ENCODE measurements at places on chromosomes 13 and 19.

GRCh38 chr13:45784755-45785675 lies 66.5 kb downstream of the SIAH3 start:
- no peak for DNase-seq

DNA sequence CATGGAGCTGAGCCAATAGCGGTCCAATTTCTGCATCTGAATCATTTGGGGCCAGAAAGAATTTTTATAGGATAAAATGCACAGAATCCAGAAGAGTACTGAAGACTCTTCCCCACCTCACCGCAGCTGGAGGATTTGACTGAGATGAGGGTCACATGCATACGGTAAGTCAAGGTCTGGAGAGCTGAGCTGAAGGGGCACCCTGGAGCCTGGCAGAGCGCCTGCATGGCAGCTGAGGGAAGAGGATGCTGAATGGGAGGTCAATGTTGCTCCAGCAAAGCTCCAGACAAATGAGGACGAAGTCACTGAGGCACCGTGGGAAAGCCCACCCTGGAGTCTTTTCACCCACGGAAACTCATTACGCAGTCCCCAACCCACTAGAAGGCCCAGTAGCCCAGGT lies 43.4 kb upstream of the ATP12A start:
- DNase-seq = no peak

DNA sequence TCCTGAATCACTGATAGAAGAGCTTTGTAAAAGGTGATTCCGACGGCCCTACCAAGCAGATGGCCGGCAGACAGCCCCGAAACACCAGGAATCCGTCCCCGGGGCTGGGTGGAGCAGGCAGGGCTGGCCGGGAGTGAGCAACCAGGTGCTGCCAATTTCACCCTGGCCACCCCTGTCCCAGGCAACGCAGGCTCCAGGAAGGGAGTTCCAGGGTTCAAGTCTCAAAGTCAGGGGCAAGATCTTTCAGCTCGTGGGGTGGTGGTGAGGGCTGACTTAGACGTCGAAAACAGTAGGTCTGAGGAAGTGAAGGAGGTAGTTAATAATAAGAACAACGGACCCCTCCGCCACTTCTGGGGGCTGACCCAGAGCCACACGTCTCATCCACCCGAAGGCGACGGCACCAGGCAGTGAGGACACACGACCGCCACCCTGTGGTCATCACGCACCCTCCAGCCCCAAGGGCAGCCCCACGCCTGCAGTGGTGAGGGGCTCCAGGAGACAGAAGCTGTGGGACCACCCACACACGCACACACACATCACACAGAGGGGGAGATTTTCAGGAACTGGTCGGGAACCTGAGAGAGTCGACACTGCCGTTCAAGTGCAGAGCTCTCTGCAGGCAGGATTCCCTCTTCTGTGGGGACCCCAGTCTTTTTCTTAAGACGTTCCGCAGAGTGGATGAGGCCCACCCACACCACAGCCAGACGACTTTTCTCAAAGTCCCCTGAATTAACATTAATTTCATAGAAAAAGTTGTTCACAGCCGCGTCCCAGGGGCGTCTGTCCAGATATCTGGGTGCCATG lies 67.2 kb downstream of the SPACA7 start:
- peak; percentile 27 for DNase-seq

GRCh38 chr13:59728896-59729545 lies 434.7 kb downstream of the DIAPH3 start:
- DNase-seq = no peak

DNA sequence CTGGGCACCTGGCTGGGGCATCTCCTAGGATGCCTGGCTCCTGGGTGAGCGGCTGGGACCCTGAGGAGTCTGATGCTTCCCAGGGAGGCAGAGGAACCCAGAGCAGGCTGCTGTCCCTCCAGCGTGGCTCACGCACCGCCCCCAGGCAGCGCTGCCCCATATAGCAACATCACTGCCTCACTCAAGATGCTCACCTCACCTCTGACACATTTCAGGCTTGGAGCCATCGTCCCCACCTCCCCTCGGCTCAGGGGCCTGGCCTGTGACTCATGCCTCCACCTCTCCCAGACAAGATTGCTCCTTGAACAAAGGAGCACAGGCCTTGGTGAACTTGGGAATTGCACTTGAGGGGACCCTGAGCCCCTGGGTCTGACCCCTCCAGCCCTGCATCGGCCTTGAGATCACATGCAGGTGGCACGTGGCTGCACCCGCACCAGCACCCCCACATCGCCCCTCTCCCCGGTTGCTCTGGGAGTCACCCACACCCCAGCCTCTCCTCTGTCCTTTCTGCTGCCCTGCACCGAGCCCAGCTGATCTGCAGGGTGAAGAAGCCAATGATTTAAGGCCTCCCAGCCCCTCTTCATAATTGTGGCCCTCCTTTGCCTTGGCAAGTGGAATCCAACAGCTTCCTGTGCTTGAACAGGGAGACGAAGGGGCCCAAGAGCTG lies 11.2 kb downstream of the CEBPA start:
- DNase-seq = no peak

- DNase-seq = no peak
These were observed 1.2 kb upstream of the PLEKHG2 start for GRCh38 chr19:39411081-39411831.

DNA sequence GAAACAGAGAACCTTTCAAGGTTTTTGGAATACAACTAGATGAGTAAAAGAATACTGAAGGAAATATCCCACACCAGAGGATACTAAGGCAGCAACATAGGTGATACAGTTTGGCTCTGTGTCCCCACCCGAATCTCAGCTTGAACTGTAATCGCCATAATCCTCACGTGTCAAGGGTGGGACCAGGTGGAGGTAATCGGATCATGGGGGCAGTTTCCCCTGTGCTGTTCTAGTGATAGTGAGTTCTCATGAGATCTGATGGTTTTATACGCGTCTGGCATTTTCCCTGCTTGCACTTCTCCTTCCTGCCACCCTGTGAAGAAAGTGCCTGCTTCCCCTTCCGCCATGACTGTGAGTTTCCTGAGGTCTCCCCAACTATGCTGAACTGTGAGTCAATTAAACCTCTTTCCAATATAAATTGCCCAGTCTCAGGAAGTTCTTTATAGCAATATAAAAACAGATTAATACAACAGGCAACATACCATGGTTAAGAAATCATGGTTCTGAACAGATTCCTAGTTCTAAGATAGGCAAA lies 97.0 kb downstream of the ABCC4 start:
- peak; percentile 57 for DNase-seq

DNA sequence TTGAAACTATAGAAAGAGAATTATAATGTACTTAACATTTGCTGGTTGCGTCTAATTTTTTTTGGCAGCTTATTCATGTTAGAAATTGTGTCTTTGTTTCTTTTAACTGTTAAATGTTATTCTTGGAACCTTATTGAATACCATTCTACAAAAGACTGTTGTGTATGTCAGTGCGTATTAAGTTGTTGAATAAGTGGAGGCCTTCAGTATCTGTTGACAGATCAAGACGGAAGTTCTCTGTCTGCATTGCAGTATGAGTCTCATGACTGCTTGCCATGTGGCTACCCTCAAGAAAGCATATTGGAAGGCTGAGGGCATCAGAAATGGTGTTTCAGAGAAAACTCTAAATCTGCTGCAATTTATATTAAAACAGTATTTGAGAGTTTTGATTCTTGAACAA lies 8.5 kb downstream of the UBA2 start:
- DNase-seq = no peak

GRCh38 chr19:18636183-18636968 lies 452 bp upstream of the KLHL26 start:
- peak; percentile 98 for DNase-seq

GRCh38 chr19:11797491-11797890 lies 832 bp upstream of the ZNF491 start:
- DNase-seq = peak; percentile 91

GRCh38 chr13:39559847-39560246 lies 43.1 kb downstream of the LHFPL6 start:
- DNase-seq = peak; percentile 61

- no peak for DNase-seq
These were observed 197.2 kb downstream of the TEX29 start for GRCh38 chr13:111517641-111518010.

GRCh38 chr13:25699056-25699455 lies 327.3 kb downstream of the ATP8A2 start:
- no peak for DNase-seq

DNA sequence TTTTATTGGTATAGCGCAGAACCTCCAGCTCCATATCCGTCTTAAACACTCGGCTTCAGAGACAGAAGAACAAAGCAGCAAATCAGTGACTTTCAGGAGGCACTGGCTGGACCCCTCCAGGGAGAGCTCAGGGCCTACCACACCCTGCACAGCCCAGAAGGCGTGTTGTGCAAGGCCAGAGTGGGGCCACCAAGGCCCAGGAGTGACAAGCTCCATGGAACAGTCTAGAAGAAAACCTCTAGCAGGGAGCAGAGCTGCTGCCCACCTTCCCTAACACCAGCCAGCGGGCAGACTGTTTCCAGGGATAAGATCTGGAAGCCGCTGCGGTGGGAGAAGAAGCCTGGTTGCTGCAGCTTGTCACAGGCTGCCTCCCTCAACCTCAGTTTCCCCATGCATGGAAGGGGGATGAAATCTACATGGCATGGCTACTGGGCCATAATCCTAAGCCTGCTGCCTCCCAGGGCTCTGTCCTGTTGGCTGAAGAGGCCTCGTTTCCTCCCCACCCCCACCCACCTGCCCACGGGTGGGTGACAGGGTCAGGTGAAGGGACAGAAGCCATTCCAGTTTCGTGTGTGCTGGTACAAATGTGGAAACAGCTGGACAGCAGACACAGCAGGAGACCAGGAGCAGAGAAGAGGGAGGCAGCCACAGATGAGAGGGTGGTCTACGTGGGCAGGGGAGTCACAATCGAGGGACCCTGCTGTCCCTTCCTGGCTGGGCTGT lies 57.4 kb downstream of the PEPD start:
- no peak for DNase-seq

DNA sequence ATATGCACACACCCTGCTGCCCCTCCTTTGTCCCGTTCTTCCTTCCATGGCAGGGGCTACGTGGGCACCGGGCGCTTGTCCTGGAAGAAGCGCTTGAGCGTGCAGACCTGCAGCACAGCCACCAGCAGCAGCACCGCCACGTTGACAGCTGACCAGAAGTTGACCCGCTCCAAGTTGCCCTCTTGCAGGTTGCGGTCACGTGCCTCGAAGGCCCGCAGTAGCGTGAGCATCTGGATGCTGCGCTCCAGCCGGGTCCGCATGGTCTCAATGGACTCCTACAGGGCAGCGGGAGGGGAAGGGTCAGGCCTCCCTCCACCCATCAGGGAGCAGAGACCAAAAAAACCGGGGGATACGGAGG lies 3.1 kb downstream of the TMED1 start:
- DNase-seq = no peak

DNA sequence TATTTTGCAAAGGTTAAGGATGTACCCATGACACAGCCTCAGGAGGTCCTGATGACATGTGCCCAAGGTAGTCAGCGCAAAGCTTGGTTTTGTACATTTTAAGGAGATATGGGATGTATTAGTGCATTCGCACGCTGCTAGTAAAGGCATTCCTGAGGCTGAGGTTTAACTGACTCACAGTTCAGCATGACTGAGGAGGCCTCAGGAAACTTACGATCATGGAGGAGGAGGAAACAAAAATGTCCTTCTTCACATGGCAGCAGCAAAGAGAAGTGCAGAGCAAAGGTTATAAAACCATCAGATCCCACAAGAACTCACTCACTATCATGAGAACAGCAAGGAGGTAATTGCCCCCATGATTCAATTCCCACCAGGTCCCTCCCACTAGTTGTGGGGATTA lies 1017.4 kb downstream of the EFNB2 start:
- DNase-seq = no peak

DNA sequence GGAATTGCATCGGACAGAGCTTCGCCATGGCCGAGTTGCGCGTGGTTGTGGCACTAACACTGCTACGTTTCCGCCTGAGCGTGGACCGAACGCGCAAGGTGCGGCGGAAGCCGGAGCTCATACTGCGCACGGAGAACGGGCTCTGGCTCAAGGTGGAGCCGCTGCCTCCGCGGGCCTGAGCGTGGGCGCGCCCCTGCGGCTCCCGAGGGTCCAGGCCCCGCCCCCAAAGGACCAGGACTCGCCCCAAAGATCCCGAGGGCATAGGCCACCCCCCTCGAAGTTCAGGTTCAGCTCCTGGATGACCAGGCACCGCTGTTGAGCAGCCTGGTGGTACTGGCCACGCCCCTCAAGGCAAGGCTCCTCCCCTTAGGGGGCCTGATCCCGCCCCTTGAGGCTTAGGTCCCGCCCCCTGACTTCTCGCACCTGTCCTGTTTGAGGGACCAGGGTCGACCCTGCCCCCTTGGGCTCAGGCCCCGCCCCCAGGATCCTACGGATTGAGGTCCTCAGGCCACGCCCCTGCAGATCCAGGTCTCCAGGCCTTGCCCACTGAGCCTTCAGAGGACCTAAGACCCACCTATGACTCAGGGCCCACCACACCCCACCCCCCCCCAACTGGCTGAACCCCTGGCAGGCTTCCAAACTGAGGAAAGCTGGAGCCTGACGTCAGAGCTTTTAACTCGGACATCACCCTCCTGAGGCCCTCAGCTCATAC lies 43.1 kb downstream of the CYP4F22 start:
- DNase-seq = no peak

GRCh38 chr13:106372199-106373155 lies 163.0 kb downstream of the EFNB2 start:
- DNase-seq = no peak

DNA sequence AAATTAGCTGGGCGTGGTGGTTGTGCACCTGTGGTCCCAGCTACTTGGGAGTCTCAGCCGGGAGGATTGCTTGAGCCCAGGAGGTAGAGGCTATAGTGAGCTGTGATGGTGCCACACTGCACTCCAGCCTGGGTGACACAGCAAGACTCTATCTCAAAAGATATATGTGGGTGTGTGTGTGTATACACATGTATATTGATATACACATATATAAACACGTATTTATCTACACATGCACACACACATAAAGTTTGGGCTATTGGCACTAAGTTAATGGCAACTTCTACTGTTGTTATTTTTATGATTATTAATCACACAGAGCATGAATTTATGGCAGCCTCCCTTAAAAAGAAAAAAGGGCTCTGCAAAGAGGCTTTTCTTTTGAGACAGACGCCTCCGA lies 27.1 kb upstream of the ABCC4 start:
- no peak for DNase-seq

DNA sequence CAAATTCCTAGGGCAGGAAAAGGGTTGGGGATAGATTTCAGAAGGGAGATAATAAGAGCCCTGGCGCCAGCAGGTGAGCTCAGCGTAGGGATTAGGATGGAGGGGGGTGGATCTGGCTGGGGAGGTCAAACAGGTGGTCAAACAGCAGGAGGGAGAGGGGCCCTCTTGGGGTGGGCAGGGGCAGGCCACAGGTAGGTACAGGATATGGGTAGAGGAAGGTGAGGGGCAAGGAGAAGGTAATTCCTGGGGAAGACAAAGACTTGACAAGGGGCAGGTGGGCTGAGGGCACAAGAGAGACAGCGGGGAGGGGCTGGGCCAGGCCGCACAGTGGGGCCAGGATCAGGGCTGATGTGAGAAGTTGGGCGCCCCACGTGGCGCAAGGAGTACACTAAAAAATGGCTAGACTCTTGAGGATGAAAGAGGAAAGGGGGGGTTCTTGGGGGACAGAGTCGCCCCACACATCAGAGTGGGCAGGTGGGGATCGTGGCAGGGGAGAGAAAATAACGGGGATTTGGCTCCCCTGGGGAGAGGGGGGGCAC lies 713 bp downstream of the KRI1 start:
- peak; percentile 27 for DNase-seq

Data from Ammon's horn (tissue), 1 donor.